ENCODE measurements at places on chromosomes 13 and 19. TPM values are rescaled to one million over a fixed set of nuclear protein-coding genes. Genes with fewer than 3 reads are reported as not detected.

The FOSB gene
- 11.5 TPM for total RNA-seq

The FRY gene
- 49.5 TPM for total RNA-seq

The KLK3 gene
- total RNA-seq = not detected

The SIGLEC10 gene
- total RNA-seq = 0.77 TPM

The MBD3L3 gene
- total RNA-seq = not detected

The KRTDAP gene
- not detected for total RNA-seq

All from camera-type eye (tissue), 1 donor.